ENCODE measurements at places on chromosomes 1 and 21.

DNA sequence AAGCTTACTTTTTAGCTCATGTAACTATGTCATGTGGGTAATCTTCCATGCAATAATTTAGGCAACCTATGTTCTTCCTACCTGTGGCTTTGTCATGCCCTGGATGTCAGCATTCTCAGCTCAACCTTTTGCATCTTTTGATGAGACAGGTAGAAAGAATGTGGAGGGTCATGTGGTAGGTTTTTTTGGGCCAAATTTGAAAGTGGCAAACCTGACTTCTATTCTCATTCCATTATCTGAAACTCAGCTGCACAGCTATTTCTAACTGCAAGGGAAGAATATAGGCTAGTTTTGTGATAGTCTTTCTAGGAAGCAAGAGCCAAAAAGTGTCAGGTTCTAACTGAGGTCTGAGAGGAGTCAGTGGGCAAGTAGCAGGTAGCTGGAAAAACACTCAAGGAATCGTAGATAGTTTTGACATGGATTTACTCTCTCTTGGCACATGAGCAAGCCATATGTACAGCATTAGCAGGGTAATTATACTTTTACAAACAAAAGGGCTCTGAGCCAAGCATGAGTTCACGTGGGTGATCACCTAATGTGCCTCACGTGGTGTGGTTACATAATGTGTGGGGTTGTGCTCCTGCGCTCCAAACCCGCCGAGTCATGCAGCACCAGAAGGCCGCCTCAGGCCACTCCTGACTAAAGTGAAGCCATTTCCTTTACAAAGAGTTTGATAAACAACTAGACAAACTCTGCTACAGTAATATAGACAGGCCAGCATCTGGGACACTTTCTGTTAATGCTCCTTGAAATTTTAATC, 1013.8 kb downstream of the PLA2G4A start:
- peak; percentile 39 for DNase-seq

DNA sequence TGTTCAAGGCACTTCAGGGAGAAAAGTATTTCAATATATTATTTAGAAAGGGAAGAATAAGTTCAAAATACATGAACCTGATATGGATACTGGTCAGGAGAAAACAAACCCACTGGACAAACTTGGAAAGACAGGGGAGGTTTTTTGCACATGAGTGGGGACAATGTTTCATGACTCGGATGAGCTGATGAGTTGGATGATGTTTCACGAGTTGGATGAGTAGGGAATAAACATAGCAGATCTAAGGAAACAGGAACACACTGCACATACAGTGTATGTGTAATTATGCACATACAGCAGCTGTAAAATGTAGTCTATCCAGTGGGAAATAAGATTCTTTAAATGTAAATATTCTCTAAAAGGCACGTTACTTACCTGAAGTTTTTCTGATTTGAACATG, 682.9 kb upstream of the ADAMTS5 start:
- DNase-seq = no peak

GRCh38 chr1:40363721-40364120, 9.8 kb upstream of the SMAP2 start:
- DNase-seq = no peak

- DNase-seq = no peak
Measured at GRCh38 chr1:27931759-27932158, 3.0 kb upstream of the SMPDL3B start.

DNA sequence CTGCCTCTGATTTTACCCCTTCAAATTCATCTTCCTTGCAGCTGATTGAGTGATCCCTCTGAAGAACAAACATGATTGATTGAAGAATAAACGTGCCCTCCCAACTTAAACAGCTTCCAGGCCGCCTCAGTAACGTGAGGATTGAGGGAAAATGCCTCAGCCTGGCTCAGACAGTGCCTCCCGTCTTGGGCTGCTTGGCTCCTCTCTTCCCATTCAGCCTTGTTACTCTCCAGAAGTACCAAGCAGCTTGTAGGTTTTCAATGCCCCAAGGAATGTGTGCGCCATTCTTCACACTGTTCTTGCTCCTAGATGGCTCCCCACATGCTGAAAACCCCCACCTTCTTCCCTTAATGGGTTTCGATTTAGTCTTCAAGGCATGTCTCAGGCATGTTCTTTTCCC, 51.8 kb downstream of the ST6GALNAC5 start:
- DNase-seq = no peak

DNA sequence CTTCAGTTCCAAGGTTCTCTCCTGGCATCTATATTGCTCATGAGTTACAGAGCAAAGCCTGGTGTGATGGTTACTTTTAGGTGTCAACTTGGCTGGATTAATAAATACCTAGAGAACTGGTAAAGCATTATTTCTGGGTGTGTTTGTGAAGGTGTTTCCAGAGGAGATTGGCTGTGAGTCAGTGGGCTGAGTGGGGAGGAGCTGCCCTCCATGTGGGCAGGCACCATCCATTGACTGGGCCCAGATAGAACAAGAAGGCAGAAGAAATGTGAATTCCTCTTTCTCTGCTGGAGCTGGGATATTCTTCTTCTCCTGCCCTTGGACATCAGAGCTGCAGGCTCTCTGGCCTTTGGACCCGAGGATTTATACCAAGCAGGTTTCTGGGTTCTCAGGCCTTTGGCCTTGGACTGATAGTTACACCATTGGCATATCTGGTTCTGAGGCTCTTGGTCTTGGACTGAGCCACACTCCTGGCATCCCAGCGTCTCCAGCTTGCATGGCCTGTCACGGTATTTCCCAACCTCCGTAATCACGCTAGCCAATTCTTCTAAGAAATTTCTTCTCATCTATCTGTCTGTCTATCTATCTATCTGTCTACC, 44.5 kb downstream of the B3GALT5 start:
- DNase-seq = no peak

GRCh38 chr1:235511470-235512240, 7.4 kb upstream of the B3GALNT2 start:
- no peak for DNase-seq

GRCh38 chr1:225911191-225912130, 12.6 kb downstream of the PYCR2 start:
- DNase-seq = no peak

DNA sequence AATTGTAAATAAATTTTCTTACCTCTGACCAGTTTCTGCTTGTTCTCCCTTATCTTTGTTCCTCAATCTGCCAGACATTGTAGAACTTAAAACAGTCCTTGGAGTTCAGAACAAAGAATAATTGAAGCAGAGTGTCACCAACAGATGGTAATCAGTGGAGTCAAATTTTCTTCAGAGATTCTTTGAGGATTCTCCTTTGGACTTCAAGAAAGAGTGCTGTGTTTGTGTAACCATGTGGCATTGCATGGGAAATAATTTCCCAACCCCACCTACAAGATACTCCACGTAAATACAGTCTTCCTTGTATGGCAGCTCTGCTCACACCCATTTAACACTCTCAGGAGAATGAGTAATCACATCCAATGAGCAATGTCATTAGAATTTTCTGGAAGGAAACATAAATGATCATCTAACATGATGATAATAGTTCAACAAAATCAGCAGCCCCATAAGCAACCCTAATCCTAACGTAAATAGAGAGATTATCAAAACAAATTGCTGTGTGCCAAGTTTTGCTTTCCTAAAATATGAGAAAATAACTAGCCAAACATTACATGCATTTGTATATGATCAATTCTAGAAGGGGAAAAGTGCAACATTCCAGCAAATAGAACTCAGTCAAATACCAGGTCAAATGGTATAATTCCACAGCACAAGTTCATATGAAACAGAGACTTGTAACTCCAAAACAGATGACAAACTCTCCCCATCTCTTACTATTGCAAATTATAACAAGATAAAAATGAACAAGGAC, 6.9 kb upstream of the DENND1B start:
- no peak for DNase-seq

GRCh38 chr1:196425513-196425912, 182.7 kb downstream of the KCNT2 start:
- DNase-seq = no peak

- no peak for DNase-seq
Measured at GRCh38 chr1:157113106-157113505, 13.5 kb upstream of the ETV3L start.

- DNase-seq = no peak
Measured at GRCh38 chr1:234908571-234908970, 220.1 kb downstream of the TOMM20 start.

DNA sequence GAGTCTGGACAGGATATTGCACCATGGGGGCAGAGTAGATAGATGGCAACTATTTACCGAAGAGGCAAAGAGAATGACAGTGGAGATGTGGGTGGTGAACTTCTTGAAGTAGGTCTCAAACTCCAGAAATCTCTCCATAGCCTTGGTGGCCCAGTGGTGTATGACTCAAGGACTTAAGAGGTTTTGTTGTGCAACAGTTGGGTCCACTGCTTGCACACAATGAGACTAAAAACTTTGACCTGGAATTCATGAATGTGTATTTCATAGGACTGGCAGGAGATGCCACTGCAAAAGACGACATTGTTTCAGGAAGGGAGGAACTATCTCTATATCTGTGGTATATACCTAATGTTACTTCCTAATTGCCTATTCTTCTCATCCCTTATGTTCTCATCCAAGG, 75.9 kb downstream of the ZSCAN20 start:
- no peak for DNase-seq

GRCh38 chr1:12616709-12617373, 1.2 kb downstream of the DHRS3 start:
- DNase-seq = peak; percentile 5

DNA sequence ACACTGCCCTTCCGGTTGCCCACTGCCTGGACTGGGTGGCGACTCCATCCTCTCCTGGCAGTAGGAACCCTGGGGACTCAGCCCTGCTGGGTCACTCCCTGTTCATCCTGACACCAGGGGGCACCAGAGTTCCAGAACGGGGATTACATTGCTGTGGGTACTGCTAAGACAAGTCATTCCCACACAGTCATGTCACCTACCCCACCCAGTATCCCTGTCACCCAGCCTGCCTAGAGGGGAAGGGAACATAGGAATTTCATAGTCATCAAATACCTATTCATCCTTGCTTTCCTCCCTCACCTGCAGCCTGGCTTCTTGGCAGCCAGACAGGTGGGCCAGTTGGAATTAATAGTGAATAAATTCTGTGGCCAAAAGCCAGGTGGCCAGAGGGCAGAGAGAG, 9.8 kb upstream of the SFN start:
- peak; percentile 33 for DNase-seq

GRCh38 chr1:228972576-228972975, 237.3 kb downstream of the RHOU start:
- DNase-seq = no peak

GRCh38 chr1:194117582-194117981, 931.2 kb upstream of the B3GALT2 start:
- no peak for DNase-seq

- DNase-seq = peak; percentile 19
Measured at GRCh38 chr1:233998891-233999290, 94.4 kb downstream of the SLC35F3 start.

GRCh38 chr1:239247285-239247684, 139.1 kb upstream of the CHRM3 start:
- no peak for DNase-seq

- DNase-seq = peak; percentile 32
Measured at GRCh38 chr1:225817611-225818061, 7.7 kb downstream of the EPHX1 start.

DNA sequence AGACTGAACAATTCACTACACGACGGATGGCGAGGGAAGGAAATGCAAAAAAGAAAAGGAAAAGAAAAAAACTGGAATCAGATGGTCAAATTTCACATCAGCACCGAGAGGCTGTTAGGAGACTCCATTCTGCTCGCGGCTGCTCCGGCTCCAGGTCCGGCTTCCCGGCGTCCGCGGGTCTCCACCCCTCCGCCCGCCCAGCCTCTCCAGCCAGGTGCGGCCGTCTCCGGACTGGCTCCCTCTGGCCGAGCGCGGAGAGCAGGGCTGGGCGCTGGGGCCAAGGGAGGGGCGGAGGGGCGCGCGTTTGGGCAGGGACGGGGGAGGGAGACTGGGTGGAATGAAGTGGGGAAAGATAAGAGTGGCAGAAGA, 332 bp downstream of the KCNJ6 start:
- DNase-seq = no peak

GRCh38 chr1:37515185-37516034, 844 bp upstream of the MEAF6 start:
- no peak for DNase-seq

GRCh38 chr1:226195144-226195543, 8.6 kb upstream of the ACBD3 start:
- DNase-seq = no peak

DNA sequence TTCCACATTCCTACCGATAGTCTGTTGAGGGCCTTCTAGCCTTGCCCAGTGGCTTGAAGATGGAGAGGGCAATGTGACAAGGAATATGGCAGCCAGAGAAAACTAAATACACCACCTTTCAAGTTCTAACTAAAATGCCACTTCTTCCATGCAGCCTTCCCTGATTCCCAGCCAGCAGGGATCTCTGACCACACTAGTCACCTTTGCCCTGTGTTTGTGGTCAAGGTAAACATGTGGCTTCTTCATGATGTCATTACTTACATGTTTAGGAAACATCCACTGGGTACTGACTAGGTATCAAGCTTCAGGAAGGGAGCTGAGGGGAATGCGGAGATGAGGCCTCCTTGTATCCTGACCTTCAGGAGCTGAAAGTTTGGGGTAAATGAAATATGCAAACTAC, 21.6 kb downstream of the IFNLR1 start:
- DNase-seq = no peak

DNA sequence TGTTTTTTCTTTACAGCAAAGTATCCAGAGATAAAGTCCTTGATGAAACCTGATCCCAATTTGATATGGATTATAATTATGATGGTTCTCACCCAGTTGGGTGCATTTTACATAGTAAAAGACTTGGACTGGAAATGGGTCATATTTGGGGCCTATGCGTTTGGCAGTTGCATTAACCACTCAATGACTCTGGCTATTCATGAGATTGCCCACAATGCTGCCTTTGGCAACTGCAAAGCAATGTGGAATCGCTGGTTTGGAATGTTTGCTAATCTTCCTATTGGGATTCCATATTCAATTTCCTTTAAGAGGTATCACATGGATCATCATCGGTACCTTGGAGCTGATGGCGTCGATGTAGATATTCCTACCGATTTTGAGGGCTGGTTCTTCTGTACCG, 6.5 kb downstream of the DEGS1 start:
- DNase-seq = no peak

DNA sequence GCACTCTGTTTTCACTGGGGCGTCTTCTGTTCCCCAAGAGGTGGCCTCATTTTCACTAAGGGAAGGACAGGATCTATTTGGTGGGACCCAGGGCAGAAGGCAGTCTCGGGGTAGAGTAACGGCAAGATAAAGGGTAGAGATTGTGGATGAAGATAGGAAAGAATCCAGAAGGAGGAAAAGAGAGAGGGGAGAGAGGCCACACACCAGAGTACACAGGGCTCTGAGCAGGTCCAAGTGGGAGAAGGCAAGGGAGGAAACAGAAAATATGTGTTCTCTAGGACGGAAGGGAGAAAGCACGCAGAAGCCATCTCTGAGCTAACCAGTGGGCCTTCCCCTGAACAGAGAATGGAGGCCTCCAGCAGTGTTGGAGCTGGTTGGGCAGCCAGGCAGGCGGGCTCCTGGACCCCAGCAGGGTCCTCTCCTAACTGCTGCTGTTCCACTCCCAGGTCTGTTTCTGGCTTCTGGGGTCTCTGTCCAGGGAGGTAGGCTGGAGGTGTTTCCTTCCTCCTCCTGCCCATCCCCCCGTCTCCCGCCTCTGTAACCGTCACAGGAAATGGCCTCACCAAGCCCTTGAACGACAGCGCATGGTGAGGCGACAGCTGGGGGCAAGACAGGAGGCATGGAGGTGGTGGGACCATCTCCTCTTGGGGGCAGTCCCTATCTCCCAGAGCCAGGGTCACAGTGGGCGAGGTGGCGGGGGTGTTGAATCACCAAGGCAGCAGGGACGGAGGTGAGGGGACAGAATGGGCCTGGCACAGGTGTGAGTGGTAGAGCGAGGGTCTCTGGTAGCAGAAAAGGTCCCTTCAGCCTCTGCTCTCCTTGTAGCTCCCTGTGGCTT, 649 bp downstream of the PTPN7 start:
- no peak for DNase-seq
